ACHN (cell line): ENCODE measurements at places on chromosomes 6 and 20.

DNA sequence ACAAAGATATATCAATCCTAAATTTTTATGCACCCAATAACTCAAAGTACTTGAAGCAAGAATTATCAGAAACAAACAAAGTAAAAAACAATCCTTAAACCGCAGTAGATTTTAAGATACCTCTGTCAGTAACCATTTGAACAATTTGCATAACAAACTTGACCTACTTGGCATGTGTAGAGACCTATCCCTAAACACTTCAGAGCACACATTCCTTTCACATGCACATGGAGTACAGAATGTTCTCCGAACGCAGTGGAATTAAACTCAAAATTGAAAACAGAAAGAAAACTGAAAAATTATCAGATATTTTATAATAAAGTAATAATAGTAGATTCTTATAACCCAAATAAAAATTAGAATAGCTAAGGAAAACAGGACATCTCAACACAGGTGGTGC, 162.6 kb upstream of the THBS2 start:
- no peak for DNase-seq

- DNase-seq = no peak
Measured at GRCh38 chr6:144725736-144726522, 440.8 kb downstream of the UTRN start.

GRCh38 chr6:3195695-3196497, 31.6 kb downstream of the TUBB2B start:
- peak; percentile 10 for DNase-seq

DNA sequence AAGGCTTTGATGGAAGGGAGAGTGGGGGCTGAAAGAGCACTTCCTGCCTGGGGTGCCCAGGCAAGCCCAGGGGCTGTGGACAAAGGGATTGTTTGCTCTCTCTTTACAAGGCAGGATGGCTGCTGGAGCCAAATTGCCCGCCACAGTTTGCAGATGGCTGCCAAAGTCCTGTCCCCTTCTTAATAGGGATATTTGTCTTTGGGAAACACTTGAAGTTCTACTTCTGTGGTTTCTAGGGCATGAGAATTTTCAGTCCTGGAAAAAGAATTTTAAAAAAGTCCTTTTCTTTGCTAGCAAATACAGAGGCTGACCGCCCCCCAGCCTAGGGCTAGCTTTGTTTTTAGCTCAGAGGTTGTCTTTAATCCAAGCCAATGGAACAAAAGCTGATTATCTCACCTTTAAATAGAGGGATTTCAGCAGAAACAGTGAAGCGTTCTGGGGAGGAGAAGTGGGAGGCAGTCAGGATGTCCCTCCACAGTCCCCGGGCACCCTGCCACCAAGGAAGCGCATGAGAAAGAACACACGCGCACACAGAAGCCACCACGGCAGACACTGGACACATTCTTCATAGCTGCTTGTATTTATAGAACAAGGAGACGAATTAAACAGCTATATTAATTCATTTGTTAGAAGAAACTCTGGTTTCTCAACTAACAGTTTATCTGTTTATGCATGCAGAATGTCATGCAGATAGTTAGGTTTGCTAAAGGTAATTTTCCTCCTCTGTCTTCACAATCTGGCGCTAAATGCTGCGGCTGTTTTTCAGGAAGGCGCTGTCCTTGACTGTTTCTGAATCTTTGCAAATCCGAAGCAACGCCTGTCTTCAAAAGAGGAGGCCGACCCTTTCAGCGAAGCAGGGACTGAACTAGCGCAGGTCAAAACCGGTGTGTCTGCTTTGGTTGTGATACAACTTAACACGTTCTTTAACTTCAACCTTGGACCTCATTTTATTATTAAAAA, 736.9 kb downstream of the QKI start:
- DNase-seq = no peak

- peak; percentile 33 for DNase-seq
Measured at GRCh38 chr20:17679941-17680835, 1.9 kb downstream of the RRBP1 start.

- DNase-seq = no peak
Measured at GRCh38 chr6:44735630-44735963, 348.1 kb downstream of the CDC5L start.

DNA sequence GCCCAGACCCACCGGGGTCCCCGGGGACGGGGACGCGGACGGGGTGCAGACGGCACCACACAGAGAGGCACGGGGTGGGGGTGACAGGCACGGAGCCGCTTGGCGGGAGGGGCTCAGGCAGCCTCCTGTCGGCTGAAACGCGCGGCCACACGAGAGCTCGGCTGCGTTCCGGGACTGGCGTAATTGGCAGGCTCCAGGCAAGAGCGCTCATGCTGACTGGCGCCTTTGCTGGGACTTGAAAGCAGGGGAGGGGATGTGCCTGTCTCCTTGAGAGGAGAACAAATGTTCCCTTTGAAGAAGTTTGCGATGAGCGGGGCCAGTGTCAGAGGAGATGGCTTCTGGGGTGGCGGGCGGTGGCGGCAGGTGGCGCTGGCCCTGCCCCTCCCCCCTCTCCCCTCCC, 25.8 kb downstream of the BHLHE23 start:
- no peak for DNase-seq

DNA sequence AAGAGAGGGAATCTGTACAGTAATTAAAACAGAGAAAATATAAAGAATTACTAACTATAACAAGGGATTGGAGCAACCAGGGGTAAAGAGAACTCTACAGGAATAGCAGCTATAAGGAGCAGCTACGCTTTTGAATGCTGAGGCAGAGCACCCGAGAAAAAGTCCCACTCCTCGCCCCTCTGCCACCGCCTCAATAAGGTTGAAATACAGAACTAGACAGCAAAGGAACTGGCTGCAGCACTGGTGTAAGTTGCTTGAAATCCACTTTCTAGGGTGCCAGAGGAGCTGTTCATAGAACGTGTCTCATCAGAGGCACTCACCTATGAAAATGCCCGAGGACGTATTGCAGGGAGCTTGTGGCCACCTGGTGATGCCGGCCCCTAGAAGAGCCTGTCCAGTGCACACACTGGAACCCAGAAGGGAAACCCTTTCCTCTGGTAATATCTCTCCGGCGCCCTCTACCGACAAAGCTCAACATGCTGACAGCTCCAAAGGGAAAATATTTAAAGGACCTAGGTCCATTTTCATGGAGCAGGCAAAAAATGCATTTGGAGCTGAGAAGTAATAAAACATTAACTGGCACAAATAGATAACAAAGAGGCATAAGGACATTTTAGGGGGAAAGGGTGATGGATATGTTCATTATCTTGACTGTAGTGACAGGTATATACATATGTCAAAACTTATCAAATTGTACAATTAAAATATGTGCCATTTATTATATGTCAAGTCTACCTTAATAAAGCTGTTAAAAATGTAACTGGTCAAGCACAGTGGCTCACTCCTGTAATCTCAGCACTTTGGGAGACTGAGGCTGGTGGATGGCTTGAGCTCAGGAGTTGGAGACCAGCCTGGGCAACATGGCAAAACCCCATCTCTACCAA, 137.4 kb upstream of the HDAC2 start:
- DNase-seq = peak; percentile 78

GRCh38 chr6:119482850-119483285, 133.3 kb upstream of the MAN1A1 start:
- DNase-seq = no peak

DNA sequence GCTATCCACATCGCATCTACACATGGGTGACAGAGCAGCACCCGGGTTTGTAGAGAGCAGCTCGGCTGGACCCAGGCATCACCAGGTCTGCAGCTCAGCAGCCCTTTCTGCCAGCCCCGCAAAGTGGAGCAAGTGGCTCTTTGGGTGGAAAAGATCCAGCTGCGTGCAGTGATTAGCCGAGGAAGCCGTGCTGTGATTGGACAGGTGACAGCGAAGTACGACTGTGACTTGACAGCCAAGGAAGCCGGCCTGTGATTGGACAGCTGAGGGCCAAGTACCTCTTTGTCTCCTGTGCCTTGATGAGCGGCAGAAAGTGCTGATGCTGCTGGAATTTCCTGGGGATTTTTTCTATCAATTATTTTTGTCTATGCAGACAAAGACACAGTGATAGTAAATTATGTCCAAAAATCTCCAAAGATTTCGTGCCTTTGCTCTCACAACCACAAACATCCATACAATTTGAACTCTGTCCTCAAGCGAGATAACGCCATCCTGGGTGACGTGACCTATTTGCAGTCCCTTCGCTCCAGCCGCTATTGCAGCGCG, 62.3 kb upstream of the GPR31 start:
- no peak for DNase-seq

- no peak for DNase-seq
Measured at GRCh38 chr6:31478186-31478950, 19.6 kb upstream of the MICB start.

- no peak for DNase-seq
Measured at GRCh38 chr6:53641348-53641747, 24.2 kb downstream of the KLHL31 start.

GRCh38 chr20:56155625-56156024, 92.9 kb upstream of the MC3R start:
- no peak for DNase-seq

- peak; percentile 52 for DNase-seq
Measured at GRCh38 chr20:64101731-64102621, 5.4 kb downstream of the NPBWR2 start.

DNA sequence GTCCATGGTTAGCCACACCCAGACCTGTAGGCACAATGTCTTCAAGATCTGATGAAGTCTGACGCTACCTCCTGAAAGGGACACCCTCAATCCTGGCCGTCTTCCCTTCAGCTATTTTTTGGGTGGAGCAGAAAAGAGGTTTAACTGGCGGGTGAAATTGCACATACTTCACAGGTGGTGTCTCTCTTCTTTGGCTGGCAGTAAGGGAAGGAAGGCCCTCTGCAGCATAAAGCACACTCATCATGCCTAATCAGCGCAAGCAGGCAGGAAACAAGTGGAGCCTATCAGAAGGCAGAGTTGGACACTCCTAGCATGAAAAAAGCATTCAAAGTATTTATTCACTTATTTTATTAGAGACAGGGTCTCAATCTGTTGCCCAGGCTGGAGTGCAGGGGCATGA, 32.9 kb downstream of the PNLDC1 start:
- DNase-seq = no peak

GRCh38 chr20:18360635-18361034, 72.3 kb downstream of the ZNF133 start:
- no peak for DNase-seq

- DNase-seq = peak; percentile 54
Measured at GRCh38 chr6:25788305-25788922, 33.9 kb downstream of the SLC17A4 start.

- no peak for DNase-seq
Measured at GRCh38 chr6:10961837-10962236, 75.0 kb downstream of the SYCP2L start.

DNA sequence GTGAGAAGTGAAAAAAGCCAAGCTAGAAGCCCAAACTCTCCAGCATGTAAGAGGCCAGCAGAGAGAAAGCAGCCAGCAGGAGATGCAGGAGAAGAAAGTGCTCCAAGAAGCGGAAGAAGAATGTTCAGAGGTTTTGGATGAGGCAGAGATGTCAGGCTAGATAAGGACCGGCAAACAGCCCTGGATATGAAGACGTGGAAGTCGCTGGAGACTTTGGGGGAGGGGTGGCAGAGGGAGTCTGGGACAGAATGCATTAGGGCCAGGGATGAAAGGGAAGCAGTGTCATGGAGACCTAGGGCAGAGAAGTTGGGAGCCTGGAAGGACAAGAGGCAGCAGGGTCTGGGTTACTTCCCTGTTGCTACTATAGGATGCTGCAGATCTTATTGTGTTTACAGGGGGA, 5.3 kb upstream of the SCUBE3 start:
- DNase-seq = no peak

- DNase-seq = no peak
Measured at GRCh38 chr20:33391722-33392415, 9.4 kb downstream of the CDK5RAP1 start.

DNA sequence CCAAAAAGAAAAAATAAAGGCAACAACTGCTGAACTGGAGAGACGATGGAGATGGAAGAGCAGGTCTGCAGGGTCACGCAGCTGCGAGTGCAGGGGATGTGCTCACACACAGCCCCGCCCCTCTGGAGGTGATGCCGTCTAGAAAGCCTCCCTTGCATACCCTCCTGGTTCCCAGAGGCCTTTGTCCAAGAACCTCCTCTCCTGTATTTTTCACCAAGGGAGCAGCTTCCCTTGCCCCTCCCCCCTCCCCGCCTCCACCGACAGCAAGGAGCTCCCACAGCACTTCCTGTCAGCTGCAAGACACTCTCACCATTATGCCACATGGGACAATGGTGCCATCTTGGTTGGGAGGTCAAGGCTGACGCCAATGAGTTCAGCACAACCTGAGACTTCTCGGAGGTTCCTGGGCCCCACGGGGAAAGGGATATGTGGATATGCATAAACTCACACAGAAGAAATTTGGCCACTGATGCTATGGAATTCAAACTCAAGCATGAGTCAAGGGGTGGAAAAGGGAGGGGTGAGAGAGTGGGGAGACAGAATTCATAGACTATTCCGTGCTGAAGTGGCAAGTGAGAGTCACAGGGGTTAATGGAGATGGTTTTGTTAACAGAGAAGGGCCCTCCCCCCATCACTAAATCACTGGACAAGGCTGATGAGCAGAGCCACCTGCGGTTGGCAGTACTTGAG, 132.9 kb downstream of the SCML4 start:
- DNase-seq = no peak

DNA sequence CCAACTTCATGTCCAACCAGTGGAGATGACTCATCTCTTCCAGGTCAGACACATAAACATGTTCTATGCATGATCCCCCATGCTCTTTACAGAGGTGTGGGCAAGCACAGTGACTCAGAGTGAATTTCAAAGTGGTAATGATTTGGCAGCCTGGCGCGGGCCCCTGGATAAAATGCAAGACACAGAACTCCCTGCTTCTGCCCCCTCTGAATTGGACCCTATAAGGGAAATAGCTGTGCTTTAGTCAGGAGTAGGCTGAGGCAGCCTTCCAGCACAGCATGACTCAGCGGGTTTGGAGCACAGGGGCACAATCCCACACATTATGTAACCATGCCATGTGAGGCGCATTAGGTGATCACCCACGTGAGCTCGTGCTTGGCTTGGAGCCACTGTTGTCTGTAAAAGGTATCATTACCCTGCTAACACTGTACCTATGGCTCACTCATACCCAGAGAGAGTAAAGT, 127.4 kb downstream of the C6orf118 start:
- DNase-seq = peak; percentile 5

GRCh38 chr6:64694356-64694755, 1012.7 kb downstream of the EYS start:
- peak; percentile 21 for DNase-seq

DNA sequence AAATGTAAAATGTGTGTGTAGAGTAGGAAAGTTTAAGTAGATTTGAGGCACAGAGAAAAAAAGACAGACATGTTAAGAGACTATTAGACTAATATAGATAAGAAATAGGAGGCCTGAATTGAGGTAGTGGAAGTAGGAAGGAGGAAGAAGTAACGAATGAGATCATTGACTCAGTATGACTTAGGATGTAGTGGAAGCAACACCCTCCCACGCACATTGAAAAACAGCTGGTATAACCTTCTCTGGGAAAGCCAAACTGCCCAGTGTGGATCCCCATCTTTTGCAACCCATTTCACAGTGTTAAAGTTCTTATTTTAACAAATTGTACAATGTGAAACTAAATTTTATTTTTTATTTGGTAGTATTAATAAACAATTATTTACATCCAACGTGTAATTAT, 89.1 kb downstream of the GRIK2 start:
- DNase-seq = no peak

- DNase-seq = no peak
Measured at GRCh38 chr6:72464246-72464645, 157.6 kb upstream of the KCNQ5 start.

GRCh38 chr6:163008186-163008585, 280.4 kb downstream of the PACRG start:
- DNase-seq = no peak

GRCh38 chr20:19692685-19693119, 65.4 kb upstream of the RIN2 start:
- peak; percentile 42 for DNase-seq

GRCh38 chr20:10922941-10923340, 249.1 kb upstream of the JAG1 start:
- peak; percentile 54 for DNase-seq

GRCh38 chr20:9051508-9051907, 17.4 kb upstream of the PLCB4 start:
- DNase-seq = peak; percentile 98
